ENCODE measurements at places on chromosomes 16 and 17.

GRCh38 chr17:65479282-65479681 is 82.2 kb downstream of the AXIN2 start:
- DNase-seq: no peak

GRCh38 chr17:40338058-40338457 is 26.5 kb downstream of the GJD3 start:
- no peak for DNase-seq

DNA sequence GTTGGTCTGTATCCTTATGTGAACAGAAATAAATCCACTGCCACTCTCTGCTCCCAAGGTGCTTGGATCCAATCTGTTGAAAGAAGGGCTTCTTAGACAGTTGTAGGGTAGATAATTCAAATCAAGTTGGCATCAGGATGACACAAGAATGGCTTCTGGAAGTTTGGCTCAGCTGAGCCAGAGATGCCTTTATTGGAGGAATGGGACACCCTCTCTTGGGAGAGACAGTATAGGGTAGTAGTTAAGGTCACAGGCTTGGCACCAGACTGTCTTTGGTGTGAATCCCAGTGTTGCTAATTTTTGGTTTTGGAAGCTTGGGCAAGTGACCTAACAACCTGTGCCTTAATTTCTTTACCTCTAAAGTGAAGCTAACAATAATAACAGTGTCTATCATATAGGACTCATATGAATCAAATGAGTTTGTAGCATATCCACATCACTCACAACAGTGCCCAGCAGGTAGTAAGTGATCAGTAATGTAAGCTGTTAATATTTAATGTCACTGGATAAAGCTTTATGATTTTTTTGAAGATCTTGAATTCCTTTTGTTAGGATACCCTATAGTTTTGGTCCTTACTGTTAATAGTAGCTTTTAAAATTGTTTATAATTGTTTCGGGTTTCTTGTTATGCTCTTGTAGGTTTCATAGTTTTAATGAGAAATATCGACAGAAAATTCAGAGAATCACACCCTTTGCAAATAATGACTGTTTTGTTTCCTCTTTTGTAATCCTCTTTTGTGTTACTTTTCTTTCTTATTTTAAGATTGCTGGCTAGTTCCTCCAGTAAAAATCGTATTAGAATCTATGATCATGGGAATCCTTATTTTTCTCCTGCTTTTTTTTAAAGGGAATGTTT is 19.1 kb downstream of the ZNRF1 start:
- DNase-seq: no peak

DNA sequence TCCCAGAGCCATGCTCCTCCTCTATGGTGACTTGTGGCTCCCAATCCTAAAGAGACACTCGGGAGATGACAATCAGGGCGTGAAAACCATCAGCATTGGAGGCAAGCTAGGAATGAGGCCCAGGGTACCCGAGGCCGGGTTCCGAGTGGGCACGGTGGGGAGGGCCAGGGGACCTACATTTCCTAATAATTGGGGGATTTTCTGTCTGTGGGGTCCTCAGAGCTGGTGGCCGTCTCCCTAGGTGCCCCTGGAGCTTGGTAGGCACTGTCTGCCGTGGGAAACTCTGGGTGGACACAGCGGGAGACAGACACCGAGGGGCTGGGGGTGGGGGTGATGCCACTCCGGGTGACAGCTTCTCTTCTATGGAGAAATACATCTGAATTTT is 312.5 kb upstream of the TNRC6C start:
- DNase-seq: no peak

- DNase-seq: no peak
Observed at GRCh38 chr16:88022076-88023042, 71.1 kb downstream of the BANP start.

All from LNCaP clone FGC (cell line).